ENCODE measurements at places on chromosomes 4 and X. TPM values are rescaled to one million over a fixed set of nuclear protein-coding genes. Genes with fewer than 3 reads are reported as not detected.
A peak's percentile ranks its signal among the peaks of the same experiment; 100 is the strongest.

The PNMA3 gene
- 33.8 TPM for polyA plus RNA-seq

The FBXL5 gene
- 134 TPM for polyA plus RNA-seq

The HS6ST2 gene
- polyA plus RNA-seq = 21.1 TPM

- DNase-seq = no peak
Measured at GRCh38 chrX:153955228-153955732, 10.8 kb upstream of the RENBP start.

DNA sequence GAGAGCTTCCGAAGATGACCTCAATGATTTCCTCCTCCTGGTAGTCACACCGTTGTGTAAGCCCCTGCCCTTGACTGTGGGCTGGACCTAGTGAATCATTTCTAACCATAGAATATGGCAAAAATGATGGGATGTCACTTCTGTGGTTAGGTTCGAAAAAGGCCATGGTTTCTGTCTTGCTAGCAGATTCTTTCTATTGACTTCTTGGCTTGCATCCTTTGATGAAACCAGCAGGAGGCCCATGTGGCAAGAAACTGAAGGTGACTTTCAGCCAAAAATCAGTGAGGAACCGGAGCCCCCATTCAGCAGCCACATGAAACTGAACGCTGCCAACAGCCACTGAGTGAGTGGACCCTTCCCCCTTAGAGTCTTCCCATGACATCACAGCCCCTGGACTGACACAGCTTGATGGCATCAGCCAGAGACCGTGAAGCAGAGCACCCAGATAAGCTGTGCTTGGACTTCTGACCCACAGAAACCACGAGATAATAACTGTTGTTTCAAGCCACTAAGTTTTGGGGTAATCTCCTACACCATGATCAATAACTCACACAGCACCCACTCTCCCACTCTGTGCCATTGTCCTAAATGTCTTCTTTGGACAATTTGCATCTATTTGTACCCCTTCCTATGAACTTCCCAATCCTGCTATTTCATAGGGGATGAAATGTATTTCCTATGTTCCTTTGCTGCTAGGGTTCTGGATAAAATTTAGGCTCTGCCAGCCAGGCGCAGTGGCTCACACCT is 148.0 kb upstream of the STX18 start:
- DNase-seq = no peak

GRCh38 chr4:93407493-93408275 is 420.9 kb upstream of the ATOH1 start:
- DNase-seq = no peak

GRCh38 chrX:72308566-72309296 is 3.0 kb upstream of the CITED1 start:
- peak; percentile 72 for DNase-seq

GRCh38 chr4:13881892-13882291 is 254.4 kb upstream of the BOD1L1 start:
- no peak for DNase-seq

- DNase-seq = no peak
Measured at GRCh38 chrX:9562851-9563250, 98.0 kb downstream of the TBL1X start.

GRCh38 chr4:1969928-1970723 is 38.6 kb downstream of the NELFA start:
- DNase-seq = no peak
